CD4-positive, alpha-beta memory T cell (primary cell): ENCODE measurements at places on chromosomes 11 and 22.

- no peak for DNase-seq
Observed at GRCh38 chr22:47198801-47199251, 436.4 kb downstream of the TBC1D22A start.

GRCh38 chr22:38240734-38241252 lies 32.0 kb downstream of the TMEM184B start:
- DNase-seq: no peak

GRCh38 chr11:11665407-11665806 lies 43.6 kb upstream of the GALNT18 start:
- DNase-seq: no peak

DNA sequence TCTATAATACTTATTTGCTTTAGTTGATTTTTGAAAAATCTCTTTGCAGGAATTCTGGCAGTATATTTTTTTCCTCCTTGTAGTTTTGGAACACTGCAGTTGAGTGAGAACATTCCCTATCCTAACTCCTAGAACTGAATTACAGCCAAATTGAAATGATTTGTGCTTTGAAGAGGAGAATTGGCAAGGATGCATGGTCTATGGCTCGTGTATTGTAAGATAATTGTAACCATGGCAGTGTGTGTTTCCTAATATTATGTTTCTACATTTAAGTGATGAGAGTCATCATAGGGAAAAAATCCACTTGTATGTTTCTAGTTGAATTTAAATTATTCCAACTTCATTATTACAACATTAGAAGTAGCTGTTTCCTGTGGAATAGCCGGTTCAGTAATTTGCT lies 80.9 kb upstream of the MYO18B start:
- no peak for DNase-seq

- no peak for DNase-seq
Observed at GRCh38 chr11:7418061-7418460, 67.2 kb upstream of the OLFML1 start.

- no peak for DNase-seq
Observed at GRCh38 chr22:22755778-22756100, 111.3 kb downstream of the GGTLC2 start.

- no peak for DNase-seq
Observed at GRCh38 chr22:30245181-30245984, 1.2 kb downstream of the LIF start.

DNA sequence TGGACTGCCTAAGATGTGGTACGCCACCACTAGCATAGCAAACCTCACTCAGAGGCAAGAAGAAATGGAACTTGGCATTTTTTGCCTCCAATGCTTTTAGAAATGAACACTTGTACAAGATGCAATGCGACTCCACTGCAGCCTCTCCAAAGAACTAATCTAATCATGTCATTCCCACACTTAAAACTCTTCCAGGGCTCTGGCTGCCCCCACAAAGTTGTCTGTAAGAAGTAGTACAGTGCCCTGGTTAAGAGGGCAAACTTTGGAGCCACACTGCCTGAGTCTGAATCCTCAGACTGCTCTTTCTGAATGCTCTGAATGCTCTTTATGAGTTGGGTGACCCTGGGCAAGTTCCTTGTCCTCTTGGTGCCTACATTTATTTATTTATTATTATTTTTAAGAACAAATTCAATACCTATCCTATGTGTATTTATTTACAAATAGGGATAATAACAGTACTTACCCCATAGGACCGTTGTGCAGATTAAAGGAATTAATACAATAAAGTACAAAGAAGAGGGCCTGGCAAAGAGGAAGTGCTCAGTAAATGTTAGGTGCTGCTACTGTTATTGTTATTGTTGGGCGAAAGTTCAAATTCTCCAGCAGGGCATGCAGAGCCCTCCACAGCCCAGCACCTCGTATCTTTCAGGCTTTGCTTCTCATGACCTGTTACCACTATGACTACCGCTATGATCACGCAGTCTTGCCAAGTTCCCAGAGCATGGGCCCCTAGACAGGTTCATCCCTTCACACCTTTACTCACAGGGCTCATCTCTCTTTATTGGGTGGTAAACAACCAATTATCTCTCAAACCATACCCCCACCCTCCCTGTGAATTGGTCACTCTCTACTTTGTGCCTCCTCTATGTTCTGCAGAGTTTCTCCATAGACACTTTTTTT lies 59.3 kb downstream of the RAB30 start:
- DNase-seq: no peak

- DNase-seq: no peak
Observed at GRCh38 chr11:46528445-46529094, 65.3 kb downstream of the AMBRA1 start.

- DNase-seq: no peak
Observed at GRCh38 chr22:35475545-35475944, 65.1 kb upstream of the RASD2 start.

DNA sequence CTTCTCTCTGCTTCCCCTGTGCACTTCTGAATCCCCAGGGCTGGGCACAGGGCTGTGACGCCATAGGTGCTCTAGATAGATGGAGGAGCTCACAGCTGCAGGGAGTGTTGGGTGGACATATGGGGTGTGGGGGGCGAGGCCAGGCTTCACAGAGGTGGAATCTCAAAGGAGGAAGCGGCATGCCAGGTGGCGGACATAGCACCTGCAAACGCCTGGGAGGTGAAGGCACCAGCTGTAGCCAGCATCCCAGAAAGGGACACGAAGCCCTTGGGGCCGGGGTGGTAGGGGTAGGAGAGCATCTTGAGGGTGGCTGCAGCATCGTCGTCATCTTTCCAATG lies 14.6 kb upstream of the KCNQ1OT1 start:
- no peak for DNase-seq

GRCh38 chr22:50508897-50509296 lies 873 bp downstream of the NCAPH2 start:
- no peak for DNase-seq

DNA sequence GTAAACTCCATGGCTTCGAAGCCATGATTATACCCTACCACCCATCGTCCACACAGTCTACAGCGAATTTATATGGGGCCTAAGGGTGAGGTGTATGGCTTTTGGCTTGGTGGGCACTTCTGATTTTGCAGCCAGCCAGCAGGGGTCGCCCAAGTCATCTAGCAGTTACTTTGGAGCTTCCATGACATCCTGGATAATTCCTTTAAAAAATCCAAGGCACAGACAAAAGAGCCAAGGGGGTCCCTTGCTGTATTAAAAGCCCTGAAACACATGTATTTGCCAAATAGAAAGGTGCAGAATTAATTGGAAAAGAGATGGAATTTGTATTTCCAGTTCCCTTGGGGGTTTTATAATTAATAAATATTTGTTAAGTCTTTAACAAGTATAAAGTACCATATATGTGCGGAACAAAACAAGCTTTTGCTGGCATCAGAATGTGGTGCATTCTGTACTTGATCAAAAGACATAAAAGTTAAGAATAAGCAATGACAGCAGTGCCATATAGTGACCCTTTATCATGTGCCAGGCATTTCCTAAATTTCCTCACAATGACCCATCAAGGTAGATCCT lies 132.8 kb upstream of the PITPNB start:
- DNase-seq: no peak

DNA sequence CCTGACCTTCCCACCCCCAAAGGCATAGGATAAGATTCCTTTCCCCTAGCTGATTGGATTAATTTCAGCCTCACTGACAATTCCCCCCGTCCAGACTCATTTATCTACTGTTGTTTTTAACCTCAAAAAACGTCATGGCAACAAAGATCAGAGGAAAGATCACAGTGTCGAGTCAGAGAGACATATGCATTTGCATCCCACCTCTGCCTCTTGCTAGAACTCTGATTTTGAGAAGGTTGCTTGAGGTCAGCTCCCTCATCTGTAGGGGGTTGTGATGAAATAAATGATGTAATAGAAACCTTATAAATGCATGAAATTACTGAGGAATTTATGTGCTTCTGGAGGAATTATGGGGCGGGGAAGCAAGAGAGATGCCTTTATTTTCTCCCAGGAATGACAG lies 53.3 kb upstream of the SYN3 start:
- DNase-seq: no peak

DNA sequence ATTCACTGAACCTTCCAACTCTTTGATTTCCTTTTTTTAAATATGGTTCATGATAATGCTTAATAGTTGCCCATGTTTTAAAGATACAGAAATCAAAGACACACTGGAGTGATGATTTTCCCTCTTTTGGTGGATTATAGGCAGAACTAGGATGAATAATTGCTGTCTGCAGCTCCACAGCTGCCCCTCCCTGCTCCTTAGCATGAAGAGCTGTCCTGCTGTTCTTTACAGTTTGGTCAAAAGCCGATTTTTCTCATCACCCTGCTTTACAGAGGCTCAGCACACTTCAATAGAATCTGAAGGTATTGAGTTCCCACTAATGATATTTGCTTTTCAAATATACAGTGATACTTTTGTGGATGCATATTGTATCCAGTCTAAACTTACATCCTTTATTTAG lies 202.6 kb downstream of the AASDHPPT start:
- no peak for DNase-seq

- DNase-seq: peak; percentile 80
Observed at GRCh38 chr11:117096201-117096991, 1.8 kb downstream of the SIK3 start.

- DNase-seq: no peak
Observed at GRCh38 chr11:110801328-110801727, 89.1 kb upstream of the ARHGAP20 start.

- DNase-seq: no peak
Observed at GRCh38 chr22:36311386-36312085, 58.6 kb downstream of the APOL1 start.

GRCh38 chr22:33219648-33220384 lies 161.6 kb upstream of the SYN3 start:
- DNase-seq: no peak

DNA sequence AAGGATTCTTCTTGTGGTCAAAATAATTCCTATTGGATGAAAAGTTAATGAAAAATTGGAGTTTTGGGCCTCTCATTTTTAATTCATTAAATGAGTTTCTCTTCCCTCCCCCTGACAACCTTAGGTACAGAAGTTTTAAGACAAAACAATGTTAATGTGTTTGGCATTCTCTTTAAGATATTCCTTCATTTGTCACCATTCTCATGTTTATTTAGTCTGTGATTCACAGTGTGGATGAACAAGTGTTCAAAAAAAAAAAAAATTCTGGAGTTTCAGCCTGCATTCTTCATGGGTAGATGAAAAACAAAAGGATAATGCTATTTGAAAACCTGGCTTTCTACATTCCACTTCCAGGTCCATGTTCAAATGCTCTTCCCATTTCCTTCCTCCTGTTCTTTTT lies 172.6 kb upstream of the LUZP2 start:
- no peak for DNase-seq

DNA sequence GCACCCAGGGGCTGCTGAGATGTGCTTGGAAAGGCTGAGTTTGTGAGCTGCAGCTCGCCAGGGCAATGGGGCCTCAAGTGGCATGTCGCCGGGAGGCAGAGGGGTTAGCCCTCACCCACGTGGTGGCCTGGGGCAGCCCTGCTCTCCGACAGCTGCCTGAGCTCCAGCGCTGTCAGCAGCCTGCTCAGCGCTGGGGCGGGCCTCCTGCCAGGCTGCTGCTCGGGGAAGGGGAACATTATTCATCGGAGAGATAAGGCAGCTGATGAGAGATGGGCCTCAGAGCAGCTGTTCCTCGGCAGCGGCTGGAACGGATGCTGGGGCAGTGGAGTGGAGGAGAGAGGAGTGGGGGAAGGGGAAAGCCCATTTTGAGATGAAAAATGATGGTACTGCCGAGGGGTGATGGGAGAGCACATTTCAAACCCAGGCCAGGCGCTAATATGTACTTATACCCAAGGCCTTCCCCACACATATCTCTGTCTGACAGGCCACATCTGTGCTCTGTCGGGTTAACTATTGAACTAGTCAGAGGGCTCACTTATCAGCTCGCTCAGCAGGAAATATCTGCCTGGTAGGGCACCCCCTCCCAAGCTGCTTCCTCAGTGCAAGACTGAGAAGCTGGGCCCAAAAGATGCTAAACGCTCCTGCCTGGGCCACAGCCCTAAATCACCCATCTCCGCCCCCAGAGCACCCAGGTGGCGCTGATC lies 79.5 kb downstream of the TIMP3 start:
- no peak for DNase-seq

DNA sequence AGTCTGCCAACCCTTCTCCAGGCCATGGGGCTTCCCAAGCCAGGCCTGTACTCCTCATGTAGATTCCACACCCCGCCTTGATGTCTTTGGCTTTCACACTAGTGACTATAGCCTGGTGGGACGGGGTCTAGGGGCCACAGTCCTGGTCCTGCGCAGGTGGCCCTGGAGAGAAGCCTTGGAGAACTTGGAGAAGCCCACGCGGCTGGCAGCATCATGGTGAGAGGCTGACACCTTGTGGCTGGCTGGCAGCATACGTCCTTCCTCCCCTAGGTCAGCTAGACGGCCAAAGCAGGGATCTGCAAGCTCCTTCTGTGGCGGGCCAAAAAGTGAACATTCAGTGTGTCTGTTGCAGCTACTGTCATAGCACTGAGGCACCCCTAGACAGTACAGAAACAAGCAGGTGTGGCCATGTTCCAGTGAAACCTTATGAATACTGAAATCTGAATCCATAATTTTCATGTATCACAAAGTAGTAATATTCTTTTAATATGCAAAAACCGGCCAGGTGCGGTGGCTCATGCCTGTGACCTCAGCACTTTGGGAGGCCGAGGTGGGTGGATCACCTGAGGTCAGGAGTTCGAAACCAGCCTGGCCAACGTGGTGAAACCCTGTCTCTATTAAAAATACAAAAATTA lies 42.0 kb downstream of the FAM83F start:
- peak; percentile 35 for DNase-seq

DNA sequence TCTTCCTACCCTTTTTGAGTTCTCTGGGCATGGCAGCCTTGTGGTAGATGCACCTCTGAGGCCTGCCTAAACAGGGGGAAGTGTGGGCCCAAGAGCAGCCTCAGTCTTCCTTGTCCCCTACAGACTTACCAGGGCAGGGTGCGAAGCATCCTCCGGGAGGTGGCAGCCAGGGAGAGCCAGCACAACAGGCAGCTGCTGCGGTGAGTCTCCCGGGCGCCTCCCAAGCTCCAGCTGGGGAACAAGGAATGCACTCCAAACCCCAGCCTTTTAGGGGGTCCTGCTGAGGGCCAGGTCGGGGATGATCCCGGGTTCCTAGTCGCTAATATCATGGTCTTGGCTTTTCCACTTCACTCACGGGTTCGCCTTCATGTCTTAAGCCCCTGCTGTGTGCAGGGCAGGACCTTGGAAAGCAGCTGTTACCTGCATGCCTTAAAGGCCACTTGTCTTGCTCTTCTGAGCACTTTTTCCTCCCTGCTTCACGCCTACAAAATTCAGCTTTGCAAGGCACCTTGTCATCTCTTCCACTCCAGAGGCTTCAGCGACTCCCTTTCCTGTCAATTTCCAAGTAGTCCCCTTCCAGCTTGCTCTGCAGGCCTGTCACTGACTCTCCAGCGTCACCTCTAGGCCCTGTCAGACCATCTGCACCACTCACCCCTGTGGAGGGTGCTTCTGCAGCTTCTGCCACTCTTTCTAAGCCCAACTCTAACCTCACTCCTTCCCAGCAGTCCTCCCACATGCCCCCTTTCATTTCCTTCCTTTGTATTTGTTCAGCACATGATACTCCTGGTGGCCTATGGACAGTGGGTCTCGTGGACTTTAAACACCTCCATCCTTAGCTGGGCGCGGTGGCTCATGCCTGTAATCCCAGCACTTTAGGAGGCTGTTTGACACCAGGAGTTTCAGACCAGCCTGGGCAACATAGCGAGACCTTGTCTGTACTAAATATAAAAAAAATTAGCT lies 57.0 kb downstream of the PISD start:
- no peak for DNase-seq
